Activated T-helper 1 cell treated with anti-CD3 and anti-CD28 coated beads, Interleukin-12 subunit alpha, Interleukin-12 subunit beta, Interleukin-2, Interleukin-4 antibody, amounts not matched to agents 30 ng/mL and 10 ng/mL and 1 ng/mL, durations not matched to agents 14 hours and 24 hours and 36 hours (primary cell): ENCODE measurements at places on chromosomes 5 and 9. TPM values are rescaled to one million over a fixed set of nuclear protein-coding genes. Genes with fewer than 3 reads are reported as not detected.

- no peak for DNase-seq
Observed at GRCh38 chr9:8889100-8889499, 1089.5 kb upstream of the DMAC1 start.

Gene CMYA5
- total RNA-seq: 0.10 and 0.15 TPM in 2 replicates

GRCh38 chr9:131031005-131031641, 22.1 kb downstream of the LAMC3 start:
- no peak for DNase-seq

DNA sequence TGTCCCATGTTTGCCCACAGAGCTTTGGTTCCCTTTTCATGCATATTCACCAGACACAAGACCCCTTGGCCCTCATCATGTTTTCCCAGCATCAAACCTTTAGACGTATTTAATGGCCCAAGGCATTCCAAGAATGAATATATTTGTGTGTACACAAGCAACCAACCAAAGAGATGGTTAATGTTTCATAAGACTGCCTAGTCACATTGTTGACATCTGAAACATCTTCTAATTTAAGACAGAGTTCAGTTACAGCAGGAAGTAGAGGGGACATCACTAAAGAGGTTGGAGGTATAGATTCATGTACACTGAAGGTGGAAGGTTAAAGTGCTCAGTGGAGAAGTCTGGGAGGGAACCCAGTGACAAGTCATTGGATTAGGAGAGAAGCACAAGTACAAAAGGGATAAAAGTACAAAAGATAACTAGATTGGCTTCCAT, 49.1 kb downstream of the SUSD1 start:
- DNase-seq: no peak

DNA sequence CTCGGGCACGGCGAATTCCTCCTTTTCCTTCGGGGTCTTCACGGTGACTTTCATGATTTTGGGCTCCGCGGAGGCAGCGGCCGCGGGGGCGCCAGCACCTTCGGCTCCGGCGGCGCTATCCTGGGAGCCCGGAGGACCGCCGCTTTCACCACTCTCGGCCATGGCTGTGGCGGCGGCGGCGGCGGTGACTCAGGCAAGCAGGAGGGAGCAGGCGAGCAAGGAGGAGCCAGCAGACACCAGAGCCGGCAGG, 315 bp downstream of the UBQLN1 start:
- no peak for DNase-seq

- DNase-seq: no peak
Observed at GRCh38 chr5:108345541-108346171, 36.2 kb downstream of the FBXL17 start.
